Amniotic epithelial cell (primary cell): ENCODE measurements at places on chromosomes 4 and X.

- DNase-seq: peak; percentile 32
These were observed 63.8 kb upstream of the TAPT1 start for GRCh38 chr4:16289897-16290554.

GRCh38 chr4:8863686-8864682, 7.7 kb downstream of the HMX1 start:
- DNase-seq: no peak

GRCh38 chrX:37785569-37785968, 5.7 kb downstream of the CYBB start:
- peak; percentile 6 for DNase-seq

- DNase-seq: no peak
These were observed 2.8 kb downstream of the ANKRD37 start for GRCh38 chr4:185399466-185399865.

- peak; percentile 91 for DNase-seq
These were observed 339.0 kb upstream of the BOD1L1 start for GRCh38 chr4:13966231-13967195.

- peak; percentile 23 for DNase-seq
These were observed 1535.3 kb upstream of the PCDH10 start for GRCh38 chr4:131613824-131614216.

GRCh38 chr4:54675721-54676461, 18.1 kb downstream of the KIT start:
- DNase-seq: no peak

GRCh38 chrX:110168585-110168984, 149.3 kb downstream of the AMMECR1 start:
- peak; percentile 55 for DNase-seq

GRCh38 chr4:165610679-165611437, 232.1 kb downstream of the CPE start:
- DNase-seq: no peak

DNA sequence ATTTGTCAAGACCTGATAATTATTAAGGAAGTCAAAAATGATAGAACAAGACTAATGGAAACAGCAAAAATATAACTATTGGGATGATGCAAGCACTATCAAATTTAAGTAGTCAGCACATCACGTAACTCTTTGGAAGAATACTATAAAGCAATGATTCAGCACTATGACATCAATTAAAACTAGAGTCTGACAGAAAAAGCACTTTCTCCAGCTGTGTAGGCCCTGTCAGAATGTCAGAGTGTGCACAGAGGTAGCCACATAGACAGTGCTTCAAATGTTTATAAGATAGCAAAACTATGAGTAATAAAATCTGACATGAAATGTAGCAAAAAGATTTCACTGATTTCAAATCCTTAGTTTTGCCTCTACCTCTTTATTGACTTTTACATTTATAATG, 1226.6 kb upstream of the ADGRL3 start:
- peak; percentile 58 for DNase-seq

- peak; percentile 94 for DNase-seq
These were observed 164.2 kb upstream of the NRK start for GRCh38 chrX:105658136-105658535.

DNA sequence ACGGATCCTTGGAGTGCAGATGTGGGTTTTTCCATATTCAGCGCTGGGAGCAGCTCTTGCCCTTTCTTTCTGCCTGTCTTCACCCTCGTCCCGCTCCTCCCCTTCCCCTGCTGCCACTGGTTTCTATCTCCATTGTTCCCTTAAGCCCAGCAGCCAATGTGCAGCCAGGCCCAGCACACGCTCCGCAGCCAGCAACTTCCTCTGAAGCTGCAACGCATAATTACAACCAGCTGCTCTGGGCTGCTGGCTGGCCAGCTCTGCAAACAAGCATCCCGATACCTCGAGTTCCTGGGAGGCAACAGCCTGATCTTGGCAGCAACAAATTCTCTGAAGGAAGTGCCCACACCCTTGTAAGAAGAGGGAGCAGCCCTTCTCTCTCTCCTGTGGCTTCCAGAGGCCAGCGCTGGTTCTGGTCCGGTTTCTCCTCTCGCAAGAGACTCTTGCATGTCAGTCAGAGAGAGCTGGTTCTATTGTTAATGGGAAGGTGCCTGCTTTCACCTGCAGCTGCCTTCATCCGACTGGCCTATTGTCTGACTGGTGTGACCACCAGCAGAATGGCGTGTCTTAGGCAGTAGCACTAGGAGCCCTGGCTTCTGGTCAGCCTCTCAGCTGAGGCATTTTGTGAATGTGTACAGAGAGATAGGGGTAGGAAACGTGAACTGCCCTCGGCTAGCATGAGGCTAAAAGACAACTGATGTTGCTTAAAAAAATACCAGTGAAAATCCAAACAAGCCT, 83.8 kb upstream of the MAML3 start:
- DNase-seq: peak; percentile 49

DNA sequence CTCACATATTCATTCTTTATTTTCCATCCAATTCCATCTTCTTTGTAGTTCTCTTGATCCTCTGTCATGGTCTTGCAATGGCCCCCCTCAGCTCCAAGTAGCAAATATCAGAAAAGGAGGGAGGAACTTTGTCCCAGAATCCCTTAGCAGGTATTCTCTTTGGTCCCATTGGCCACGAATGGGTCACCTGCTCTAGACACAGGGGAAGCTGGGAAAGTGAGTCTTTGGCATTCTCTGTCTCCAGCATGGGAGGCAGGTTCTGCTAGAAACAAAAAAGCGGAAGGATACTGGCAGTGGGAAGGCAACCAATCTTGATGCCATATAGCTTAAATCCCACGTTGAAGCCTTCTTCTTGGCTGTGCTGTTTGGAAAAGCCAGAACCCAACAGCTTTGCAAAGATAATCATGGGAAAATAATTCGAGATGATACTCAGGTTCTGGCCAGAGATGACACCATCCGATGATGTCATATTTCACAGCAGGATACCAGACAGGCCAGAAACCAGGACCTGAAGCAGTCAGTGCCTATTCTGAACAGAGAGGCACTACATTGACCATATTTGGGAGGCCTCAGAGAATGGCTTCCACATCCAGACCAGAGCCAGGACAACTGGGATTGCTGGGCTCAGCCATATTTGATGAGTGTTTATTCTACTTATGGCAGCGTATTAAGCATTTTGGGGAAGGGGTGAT, 110.4 kb upstream of the ATXN3L start:
- DNase-seq: no peak

DNA sequence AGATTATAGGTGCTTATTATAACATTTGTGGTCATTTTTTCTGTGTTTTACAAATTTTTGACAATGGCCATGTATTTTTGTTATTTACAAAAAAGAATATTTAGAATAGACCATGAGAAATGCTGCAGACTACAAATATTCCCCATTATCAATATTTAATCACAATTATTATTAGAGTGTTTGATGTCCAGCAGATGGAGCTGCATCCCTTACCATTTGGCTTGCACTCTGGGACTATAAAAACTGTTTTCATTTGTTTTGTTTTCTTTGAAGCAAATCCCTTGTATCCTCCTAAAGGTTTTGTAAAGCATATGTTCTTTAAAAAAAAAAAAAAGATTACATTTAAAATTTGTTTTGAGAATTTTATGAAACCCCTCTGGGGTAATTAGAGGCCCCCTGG, 85.6 kb upstream of the CXorf66 start:
- peak; percentile 0 for DNase-seq

DNA sequence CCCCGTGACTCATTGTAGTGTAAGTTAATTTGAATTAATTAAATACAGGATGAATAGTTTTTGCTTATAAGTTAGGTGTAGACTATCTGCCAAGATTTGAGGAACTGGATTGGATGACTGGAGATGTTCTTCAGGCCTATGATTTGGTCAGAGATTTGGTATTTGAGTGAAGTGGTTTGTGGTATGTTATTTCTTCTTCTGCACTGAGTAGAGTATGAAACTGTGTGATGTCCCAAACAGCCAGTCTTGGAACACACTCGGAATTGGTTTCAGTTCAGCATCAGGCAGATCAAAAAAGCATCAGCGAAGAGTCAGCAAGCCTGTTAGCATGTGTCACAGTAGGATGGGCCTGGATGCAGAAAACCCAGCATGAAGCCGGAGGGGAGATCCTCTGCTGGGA, 294.1 kb downstream of the ARHGAP10 start:
- DNase-seq: peak; percentile 41

DNA sequence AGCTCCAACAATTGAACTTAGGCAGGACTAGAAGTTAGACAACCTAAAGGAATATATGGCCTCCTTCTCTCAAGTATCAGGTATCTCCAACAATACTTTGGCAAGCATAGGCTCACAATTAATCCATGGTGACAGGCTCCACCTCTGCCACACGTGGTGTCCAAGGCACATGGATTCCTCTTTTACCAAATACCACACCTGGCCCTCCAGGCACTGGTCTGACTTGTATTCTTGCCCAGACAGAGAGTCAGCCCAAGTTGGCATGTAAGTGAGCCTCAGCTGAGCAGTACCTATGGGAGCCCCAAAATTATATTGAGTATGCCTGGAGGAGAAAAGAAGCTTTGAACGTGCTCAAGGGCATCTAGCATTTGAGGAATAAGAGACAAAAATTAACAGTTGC, 19.6 kb downstream of the SRPX2 start:
- DNase-seq: no peak

DNA sequence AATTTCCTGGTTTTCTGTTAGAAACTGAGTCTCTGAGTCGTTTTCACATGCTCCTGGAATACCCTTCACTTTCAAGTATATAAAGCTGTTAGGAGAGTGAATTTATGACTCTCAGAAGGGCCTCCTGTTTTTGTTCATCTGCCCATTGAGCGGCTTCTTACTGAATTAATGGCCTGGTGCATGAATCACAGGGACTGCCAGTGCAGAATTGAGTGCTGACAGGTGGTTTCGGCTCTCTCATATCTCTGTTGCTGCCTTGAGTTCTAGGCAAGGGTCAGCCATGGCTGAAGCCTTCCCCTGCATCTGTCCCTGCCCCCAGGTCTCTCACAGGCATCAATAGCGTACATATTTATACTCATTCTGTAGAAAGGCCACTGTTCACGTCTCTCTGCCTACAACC, 22.7 kb upstream of the SEPSECS start:
- DNase-seq: peak; percentile 8

DNA sequence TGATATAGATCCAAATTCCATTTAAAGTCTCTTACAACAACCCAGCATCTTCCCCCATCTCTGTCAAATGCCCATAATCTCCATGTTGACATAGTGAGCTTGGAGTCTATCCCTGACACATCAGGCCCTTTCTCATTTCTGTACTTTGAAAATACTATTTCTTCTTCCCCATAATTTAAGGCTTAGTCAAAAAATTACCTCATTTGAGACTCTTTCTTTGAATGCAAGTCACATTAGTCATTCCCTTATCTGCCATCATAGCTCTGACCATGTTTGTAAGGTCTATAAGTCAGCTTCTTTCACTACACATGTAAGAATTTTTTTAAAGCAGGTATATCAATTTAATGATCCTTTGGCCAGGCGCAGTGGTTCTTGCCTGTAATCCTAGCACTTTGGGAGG, 99.9 kb downstream of the DDX60 start:
- peak; percentile 91 for DNase-seq

- no peak for DNase-seq
These were observed 23.6 kb upstream of the VAMP7 start for GRCh38 chrX:155857561-155857960.

GRCh38 chrX:7503251-7503650, 339.7 kb upstream of the VCX start:
- no peak for DNase-seq

DNA sequence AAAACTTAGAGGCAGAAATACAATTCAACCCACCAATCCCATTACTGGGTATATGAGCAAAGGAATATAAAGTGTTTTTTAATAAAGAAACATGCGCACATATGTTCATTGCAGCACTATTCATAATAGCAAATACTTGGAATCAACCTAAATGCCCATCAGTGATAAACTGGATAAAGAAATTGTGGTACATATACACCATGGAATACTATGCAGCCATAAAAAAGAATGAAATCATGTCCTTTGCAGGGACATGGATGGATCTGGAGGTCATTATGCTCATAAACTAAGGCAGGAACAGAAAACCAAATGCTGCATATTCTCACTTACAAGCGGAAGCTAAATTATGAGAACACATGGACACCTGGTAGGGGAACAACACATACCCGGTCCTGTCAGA, 807.7 kb upstream of the INTU start:
- DNase-seq: no peak

DNA sequence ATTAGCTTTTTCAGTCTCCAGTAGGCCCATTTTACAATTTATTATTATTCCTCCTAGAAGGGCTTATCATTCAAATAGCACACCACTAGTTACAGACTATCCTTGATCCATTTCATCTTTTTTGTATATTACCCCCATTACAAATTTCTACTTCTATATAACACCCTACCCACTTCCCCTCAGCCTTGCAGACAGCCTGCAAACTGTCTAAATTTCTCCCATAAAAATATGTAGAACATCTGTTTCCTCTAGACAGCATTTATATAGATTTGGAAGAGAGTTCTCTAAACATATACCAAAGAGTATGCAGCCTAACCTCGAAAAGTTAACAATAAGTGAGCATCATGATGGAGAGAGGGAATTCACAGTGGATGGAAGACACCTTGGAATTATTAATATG, 30.8 kb downstream of the COMMD8 start:
- DNase-seq: no peak

DNA sequence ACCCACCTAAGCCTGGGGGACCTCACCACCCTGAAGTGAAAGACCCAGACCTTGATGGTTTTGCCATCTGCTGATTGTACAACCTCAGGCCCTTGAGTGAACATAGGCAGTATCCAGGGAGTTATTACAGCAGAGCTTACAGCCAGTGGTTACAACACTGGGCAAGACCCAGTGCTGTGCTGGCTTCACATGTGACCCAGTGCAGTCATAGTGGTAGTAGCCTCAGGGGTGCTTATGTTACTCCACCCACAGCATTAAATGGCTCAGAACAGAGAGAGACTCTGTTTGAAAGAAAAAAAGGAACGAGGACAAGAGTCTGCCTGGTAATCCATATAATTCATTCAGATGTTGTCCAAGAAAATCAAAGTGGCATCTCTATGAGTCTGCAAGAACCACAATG, 45.2 kb upstream of the DACH2 start:
- DNase-seq: no peak

- DNase-seq: no peak
These were observed 12.8 kb upstream of the FOXO4 start for GRCh38 chrX:71082822-71083221.

GRCh38 chr4:58665649-58666048, 1555.5 kb upstream of the IGFBP7 start:
- DNase-seq: no peak

GRCh38 chr4:126800575-126801141, 832.1 kb upstream of the INTU start:
- DNase-seq: peak; percentile 21

- DNase-seq: peak; percentile 23
These were observed 67.2 kb upstream of the BRWD3 start for GRCh38 chrX:80876877-80877276.

DNA sequence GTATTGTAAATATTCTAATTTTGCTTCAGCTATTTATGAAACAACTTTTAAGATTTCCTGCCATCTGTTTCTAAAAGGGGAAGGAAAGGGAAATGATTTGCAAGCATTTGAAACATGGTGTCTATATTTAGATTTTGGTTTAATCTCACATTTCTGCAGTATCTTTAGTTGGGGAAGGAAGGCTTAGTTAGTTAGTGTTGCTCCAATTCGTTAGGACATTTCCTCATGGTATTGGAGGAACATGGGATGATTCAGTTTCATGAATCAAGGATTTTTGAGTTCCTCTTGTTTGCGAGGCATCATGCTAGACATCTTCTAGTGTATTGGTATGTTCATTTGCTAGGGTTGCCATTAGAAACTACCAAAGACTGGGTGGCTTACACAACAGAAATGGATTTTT, 20.5 kb upstream of the TMEM192 start:
- DNase-seq: peak; percentile 24

GRCh38 chrX:52082578-52082977, 13.6 kb upstream of the MAGED4B start:
- peak; percentile 61 for DNase-seq

- DNase-seq: peak; percentile 32
These were observed 102.8 kb downstream of the STOX2 start for GRCh38 chr4:184007891-184008290.
